ENCODE measurements at places on chromosomes 4 and X. TPM values are rescaled to one million over a fixed set of nuclear protein-coding genes. Genes with fewer than 3 reads are reported as not detected.

DNA sequence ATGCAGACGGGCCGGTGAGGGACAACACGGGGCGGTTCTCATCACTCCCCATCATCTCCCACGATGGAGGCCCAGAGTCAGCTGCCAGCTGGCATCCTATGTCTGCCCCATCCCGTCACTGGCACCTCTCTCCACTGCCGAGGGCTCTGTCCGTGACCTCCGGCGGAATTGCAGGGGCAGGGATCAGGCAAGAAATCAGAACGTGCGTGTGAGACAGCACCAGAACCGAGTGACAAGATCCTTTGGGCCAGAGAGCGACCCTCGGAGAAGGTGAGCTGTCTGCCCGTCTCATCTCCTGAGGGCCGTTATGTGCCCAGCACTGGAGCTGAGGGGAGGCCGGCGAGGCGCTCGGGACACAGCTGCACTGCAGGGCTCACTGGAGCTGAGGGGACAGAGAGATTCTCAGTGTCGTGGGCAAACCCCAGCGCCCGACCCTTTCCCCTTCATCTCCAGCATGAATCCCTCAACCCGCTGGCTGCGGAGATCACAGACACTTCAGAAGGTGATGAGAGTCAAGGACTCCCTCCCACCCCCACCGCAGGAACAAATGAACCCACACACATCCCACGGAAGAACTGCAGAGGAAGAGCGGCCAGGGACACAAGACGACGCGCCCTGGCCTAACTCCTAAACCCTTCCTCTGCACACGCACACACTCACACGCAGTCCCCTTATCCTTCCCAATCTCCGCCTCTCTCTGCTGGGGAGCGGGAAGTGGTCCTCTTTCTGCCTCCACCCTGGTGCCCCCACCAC is 128.7 kb downstream of the AFAP1 start:
- no peak for DNase-seq

DNA sequence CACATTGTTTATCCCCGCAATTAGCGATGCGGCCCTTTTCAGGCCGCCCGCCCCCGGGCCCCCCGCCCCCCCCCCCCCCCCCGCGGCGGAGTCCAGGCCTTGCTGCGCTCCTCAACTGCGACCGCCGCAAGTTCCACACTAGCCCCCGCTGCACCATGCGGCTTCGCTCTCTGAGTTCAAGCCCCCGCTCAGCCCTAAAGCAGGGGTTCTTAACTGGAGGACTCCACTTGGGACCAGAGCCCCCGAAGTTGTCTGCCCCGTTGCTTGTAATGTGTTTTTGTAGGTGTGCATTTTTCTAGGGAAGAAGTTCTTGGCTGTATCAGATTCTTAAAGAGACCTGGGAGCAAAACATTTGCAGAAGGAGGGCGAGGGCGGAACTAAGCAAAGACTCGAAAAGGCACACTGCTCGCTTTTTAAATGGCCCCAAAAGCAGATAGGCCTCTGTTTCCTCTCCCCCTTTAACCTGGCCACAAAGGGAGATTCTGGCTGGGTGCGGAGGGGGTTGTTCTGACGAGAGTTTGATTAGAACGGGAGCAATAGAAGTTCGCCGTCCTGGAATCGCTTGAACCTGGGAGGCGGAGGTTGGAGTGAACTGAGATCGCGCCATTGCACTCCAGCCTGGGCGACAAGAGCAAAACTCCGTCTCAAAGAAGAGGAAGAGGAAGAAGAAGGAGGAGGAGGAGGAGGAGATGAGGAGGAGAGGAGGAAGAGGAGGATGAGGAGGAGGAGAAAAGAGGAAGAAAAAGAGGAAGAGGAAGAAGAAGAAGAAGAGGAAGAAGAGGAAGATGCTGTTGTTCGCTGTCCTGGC is 2.3 kb upstream of the MSX1 start:
- DNase-seq = no peak

GRCh38 chr4:176380352-176381157 is 60.8 kb downstream of the SPCS3 start:
- no peak for DNase-seq

DNA sequence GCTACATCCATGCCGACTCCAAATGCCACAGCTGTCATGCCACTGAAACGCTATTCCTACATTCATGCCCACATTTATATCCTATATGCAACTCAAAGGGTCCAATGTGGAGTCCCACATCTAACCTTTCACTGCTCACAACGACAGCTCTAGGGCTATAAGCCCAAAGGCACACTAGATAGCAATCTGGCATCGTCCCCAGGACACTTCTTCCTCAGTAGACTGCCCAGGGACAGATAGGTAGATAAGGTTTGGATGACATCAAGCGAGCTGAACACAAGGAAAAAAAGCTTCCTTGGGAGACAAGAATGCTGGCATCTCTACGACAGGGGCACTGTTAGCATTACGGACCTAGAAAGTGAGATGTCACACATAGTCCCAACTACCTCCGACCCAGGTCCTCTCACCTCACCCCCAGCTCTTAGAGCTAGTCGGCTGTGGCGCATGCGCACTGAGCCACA is 685 bp downstream of the RAB9B start:
- DNase-seq = no peak

- DNase-seq = no peak
Observed at GRCh38 chr4:139207873-139208403, 30.9 kb upstream of the ELF2 start.

DNA sequence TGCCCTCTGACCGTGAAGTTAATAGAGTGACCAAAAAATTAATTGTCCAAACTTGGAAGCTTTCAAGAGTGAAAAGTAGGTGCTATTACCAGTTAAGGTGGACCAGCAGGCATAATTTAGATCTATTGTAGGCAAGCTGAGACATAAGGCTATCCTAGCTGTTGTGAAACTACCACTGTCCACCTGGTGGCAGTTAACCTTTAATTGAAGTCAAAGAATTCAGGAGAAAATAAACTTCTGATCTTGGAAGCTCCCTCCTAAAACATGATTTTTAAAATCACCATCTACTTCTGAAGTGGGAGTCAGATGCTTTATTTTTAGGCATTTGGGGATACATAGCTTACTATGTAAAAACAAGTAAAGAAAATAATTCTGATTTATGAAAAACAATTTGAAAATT is 636.3 kb upstream of the HTR2C start:
- DNase-seq = no peak

The SYNPO2 gene
- 26.7 TPM for total RNA-seq

The MAGEB10 gene
- total RNA-seq = not detected
